ENCODE measurements at places on chromosomes 7 and 10.

GRCh38 chr10:79152423-79152817 lies 83.7 kb downstream of the ZMIZ1 start:
- DNase-seq: no peak

GRCh38 chr7:22350466-22351328 lies 6.3 kb downstream of the RAPGEF5 start:
- DNase-seq: peak; percentile 29

DNA sequence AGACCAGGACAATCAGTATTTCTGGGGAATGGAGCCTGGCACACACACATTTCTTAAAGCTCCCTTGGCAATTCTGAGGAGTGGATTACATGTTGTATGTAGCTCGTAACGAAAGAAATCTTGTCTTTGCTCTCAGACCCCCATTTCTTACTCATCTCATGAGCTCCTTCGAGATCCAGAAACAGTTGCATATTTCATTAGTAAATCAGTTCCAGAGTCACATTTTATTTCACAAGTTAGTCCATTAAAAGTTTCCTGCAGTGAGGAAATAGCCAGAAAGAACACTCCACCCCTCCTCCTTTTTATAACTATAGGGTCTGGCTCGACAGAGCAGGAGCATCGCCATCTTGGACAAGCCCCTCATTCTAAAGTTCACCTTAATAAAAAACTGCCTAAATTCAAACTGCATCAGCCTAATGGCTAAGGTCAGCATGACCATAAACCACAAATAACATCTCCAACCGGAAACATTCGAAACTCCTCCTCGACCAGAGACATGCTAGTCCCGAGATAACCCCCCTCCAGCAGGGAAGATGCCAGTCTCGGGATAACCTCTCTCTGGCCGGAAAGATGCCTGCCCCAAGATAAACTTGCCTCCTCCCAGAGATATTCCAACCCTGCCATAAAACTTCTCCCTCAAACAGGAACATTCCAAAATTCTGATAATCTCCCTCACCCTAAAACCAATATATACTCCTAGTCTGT lies 7.4 kb downstream of the EGFR start:
- DNase-seq: no peak

DNA sequence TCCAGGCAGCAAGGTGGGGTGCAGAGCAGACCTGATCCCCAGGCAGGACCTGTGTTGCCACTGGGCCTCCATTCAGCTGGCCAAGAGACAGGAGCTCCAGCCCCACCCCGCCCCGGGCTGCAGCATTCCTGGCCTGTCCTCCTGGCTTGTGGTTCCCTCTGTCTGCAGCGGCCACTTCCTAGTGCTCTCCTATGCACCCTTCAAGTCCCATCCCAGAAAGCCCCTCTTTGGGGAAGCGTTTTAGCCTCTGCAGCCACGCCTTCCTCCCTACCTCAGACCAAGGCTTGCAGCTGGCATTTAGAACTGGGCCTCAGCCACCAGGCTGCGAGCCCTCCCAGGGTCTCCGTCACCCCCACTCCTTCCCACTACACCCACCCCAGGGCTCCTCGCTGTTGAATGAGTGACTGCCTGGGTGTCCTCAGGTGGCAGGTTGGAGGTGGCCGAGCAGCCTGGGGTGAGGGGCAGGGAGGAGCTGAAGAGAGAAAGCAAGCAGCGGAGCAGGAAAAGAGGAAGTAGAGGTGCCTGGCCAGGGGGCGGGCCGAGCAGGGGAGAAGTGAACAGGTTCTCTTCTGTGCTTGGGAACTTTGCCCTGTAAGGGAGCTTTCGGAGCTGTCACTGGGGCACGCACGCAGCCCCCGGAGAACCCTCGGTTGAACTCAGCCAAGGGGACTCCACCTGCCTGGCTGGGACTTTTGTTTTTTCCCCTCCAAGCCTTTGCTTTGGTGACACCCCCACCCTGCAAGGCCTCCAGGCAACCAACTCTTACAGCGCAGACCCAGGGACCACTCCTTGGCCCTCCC lies 109.1 kb upstream of the TNRC18 start:
- DNase-seq: no peak

DNA sequence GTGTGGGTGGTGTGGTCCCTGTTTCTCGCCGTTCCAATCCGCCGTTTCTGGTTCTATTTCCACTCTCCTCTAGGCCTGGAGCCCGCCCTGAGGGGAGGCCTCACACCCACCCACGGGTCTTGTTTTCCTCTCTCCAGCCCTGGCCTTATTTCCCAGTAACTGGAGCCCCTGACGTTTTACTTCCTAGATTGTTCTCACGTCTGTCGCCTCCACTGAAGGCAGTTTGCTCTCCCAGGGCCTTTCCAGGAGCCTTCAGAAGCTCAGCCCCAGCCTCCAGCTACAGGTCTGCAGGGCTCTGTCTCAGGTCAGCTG lies 30.6 kb downstream of the CFAP46 start:
- DNase-seq: no peak

DNA sequence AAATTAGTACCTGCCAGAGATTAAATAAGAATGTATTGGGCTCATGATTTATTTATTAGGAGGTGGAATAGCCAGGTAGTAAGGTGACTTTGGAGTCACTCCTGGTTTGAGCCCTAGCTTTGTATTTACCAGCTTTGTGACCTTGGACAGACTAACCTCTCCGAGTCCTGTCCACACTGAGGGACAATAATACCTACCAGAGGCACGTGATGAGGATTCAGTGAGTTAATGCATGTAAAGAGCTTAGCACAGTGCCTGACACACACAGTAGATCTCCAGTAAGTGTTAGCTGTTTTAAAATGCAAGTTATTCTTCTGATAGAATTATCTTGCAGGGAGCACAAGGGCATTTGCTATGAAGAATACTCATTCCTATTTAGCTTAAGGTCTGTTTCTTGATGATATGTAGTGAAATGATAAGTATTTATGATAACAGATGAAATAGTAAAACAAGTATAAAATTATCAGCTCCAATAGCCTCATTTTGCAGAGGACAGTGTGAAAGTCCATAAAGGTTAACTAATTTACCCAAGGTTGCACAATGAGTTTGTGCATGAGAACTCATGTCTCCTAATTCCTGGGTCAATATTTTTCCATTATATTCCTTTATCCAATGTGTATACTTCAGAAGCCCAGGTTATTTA lies 36.4 kb downstream of the RABGEF1 start:
- DNase-seq: no peak

GRCh38 chr10:101217450-101218281 lies 11.6 kb downstream of the LBX1 start:
- DNase-seq: no peak

DNA sequence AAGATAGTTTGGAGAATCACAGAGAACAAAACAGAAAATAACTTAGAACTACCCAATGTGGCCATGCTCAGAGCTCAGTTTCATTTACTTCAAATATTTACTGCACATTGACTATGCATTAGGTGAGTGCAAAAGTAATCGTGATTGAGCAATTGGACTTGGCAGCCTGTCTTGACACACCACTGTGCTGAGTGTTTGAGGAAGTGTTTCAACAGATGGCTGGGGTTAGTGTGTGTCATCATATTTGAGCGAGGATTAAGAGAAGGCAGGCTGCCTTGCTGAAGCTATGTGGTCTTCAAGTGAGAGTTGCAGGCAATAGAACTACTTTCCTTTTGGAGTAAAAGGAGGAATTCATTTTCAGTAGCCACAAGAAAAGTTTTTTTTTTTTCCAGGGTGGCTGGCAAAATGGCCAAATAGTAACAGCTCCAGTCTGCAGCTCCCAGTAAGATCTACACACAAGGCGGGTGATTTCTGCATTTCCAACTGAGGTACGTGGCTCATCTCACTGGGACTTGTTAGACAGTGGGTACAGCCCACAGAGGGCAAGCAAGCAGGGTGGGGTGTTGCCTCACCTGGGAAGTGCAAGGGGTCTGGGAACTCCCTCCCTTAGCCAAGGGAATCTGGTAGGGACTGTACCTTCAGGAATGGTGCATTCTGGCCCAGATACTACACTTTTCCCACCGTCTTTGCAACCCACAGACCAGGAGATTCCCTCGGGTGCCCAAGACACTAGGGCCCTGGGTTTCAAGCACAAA lies 37.6 kb downstream of the AKR1C4 start:
- peak; percentile 22 for DNase-seq

DNA sequence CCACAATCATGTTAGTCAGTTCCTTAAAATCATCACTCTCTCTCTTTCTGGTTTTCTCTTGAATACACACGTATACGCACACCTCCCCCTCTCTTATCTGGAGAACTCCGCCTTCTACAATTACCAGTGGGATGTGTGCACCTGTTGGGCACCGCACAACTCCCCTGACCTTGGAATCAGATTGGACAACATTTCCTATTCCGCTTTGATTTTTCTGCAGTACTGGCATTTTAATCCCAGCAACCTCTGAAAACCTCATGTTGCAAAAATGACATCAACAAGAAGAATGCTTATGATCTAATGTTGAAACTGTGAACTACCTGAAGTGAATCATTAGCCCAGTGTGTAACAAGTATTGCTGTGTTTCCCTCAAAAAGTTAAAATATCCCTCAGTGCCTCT lies 109.6 kb downstream of the KIAA1217 start:
- DNase-seq: no peak

DNA sequence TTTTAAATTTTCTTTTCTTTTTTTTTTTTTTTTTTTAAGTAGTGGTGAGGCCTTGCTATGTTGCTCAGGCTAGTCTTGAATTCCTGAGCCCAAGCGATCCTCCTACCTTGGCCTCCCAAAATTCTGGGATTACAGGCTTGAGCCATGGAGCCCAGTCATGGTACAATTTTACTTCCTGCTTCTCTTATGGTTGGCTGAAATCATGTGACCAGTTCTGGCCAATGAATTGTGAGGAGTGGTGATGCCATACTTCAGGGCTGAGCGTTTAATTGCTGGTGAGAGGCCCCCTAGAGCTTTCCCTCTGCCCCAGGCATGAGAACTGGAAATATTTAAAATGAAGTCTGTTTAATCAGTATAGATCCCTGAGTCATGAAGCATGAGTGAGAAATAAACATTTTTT lies 22.2 kb upstream of the BAIAP2L1 start:
- DNase-seq: no peak

- peak; percentile 24 for DNase-seq
Observed at GRCh38 chr10:51886438-51887068, 187.2 kb upstream of the CSTF2T start.

GRCh38 chr7:38318803-38319416 lies 45.5 kb upstream of the TARP start:
- peak; percentile 48 for DNase-seq

- no peak for DNase-seq
Observed at GRCh38 chr7:114886241-114886640, 35.7 kb upstream of the MDFIC start.

GRCh38 chr10:101817337-101818118 lies 716 bp downstream of the OGA start:
- peak; percentile 88 for DNase-seq

- peak; percentile 32 for DNase-seq
Observed at GRCh38 chr10:14553448-14553847, 221.2 kb downstream of the FAM107B start.

DNA sequence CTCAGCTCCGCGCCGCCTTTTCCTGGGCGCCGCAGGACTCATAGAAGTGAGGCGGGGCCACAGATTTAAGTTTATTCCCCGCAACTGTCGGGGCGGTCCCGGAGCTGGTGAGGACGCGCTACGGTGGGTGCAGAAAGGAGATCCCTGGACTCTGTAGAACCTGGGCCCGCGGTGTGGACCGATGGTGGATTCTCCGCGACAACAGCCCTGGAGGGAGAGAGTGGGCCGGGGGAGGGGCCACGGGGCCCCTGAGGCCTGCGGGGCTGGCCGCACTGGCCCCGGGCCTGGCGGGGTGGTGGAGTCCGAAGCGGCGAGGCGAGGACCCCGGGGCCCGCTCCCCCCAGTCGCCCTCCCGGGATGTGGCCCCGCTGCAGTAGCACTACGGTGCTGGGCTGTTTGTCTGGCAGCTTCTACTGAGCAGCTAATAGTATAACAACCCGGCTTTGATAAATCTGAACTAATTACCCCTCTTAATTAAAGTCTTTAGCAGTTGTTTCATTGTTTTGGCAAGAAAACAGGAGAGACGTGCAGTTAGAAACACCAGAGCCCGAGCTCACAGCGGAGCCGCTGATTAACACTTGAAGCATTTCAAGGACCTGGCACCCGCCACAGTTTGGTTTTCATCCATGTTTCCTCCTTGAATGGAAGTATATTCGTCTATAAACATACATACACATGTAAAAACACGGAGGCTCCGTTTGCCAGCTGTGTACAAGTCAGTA lies 4.2 kb downstream of the FEZF1 start:
- DNase-seq: no peak

DNA sequence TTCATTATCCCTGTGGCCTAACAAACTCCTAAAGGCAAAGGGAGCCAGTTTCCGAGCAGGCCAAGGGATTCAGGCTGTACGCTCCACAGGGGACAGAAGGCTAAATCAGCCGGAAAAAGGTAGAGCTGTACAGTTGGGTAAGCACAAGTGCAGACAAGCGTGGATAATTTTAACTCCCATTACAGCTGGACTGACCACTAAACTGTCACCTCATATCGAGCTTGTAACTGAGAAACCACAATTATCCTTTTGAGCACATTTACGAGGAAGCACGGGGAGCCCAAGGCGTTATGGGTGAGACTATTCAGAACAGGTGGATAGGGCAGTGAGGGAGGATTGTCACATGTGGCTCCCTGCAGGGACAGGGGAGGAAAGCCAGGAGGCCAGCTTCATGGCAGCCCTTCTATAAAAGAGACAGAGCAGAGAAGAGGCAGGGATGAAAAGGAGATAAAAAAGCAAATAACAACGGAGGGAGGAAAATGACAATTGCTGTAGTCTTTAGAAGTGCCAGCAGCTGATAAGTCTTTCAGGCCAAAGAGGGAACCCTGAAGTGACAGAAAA lies 288.0 kb downstream of the FGFR2 start:
- no peak for DNase-seq

- DNase-seq: no peak
Observed at GRCh38 chr10:123835575-123835974, 56.0 kb downstream of the CPXM2 start.
